ENCODE measurements at places on chromosomes 13 and 19.

DNA sequence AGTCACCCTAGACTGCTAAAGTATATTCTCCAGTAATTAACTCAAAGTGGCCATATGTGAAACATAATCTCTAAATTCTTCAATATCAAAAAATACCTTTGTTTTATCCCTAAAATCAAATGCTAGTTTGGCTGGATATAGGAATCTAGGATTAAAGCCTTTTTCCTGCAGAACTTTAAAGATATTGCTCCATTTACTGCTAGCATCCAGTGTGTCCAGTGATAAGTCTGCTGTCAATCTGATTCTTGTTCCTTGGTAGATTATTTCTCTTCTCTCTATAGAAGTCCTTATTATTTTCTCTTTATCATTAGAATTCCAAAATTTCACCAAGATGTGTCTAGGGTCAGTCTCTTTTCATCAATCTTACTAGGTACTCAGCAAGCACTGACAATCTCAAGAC lies 384.6 kb downstream of the FGF14 start:
- no peak for DNase-seq

- no peak for DNase-seq
These were observed 901.7 kb downstream of the DIAPH3 start for GRCh38 chr13:59261928-59262488.

- no peak for DNase-seq
These were observed 19.5 kb upstream of the ALOX5AP start for GRCh38 chr13:30715837-30716236.

GRCh38 chr19:35120492-35120891 lies 4.9 kb downstream of the FXYD3 start:
- DNase-seq: no peak

GRCh38 chr13:21061029-21061763 lies at the start of gene LATS2:
Gene LATS2, minus strand, starts transcription at chr13:21061586. Its CDS starts 15,560 bp downstream, at chr13:21046026.
- DNase-seq: peak; percentile 89

- DNase-seq: no peak
These were observed 4.4 kb downstream of the HOOK2 start for GRCh38 chr19:12770922-12771321.

GRCh38 chr13:75432045-75432444 lies 49.9 kb downstream of the TBC1D4 start:
- DNase-seq: no peak

DNA sequence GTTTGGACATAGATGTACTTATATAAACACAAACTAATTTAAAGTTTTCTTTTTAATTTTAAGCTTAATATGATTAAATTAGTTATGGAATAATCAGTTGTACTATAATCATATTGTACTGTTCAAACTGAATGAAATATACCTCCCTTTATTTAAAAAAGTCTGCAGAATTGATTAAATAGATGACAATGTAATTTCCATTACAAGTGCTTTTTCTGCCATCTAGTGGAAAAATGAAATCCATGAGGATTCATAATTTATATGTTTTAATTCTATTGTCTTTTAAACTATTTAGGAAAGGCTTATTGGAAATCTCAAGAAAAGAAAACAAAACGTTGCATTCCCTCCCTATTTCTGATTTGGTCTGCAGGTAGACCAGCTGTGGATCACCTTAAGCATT lies 30.9 kb downstream of the MZT1 start:
- no peak for DNase-seq

DNA sequence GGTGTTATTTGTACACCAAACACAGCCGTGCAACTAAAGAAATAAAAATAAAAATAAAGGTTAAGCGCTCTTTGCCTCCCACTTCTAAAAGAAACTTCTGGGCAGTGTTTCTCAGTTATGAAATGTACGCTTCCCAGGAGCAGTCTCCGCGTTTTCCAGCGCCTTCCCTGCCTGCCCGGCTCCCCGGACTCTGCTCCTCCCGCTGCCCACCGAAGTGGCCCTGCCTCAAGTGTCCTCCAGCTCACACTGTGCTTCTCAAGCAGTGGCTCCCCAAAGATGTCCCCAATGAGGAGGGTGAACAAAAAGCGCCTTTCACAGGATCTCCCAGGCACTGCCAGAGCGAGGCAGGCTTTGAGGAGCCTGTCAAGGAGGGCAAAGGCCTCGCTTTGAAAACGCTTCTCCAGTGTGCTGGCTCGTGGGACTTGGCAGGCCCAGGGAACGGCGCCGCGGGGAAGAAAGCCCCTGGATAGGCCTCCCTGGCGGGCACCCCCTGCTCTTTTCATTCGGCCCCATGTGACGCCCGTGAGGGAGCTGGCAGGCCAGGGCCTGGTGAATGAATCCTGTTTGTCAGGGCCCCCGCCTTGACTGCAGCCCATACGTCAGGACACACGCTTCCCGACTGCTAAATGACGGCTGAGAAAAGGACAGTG lies 187.1 kb downstream of the FOXO1 start:
- DNase-seq: no peak

DNA sequence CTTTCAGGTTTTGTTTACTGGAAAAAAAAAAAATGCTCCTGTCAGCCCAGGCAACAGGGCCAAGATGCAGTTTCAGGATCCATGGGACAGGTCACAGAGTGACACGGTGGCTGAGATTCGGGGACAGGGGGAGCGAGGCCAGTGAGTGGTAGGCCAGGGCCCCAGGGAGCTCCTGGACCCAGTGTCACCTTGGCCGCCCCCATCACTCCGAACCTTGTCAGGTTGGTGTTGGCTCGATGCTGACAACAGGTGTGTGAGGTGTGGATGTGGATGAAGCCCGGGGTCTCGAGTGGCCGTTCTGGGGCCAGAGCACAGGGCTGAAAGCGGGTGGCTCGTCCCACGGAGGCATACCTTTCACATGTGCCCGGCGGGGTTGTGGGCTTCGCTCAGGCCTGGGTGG lies 6.1 kb upstream of the UQCR11 start:
- no peak for DNase-seq

DNA sequence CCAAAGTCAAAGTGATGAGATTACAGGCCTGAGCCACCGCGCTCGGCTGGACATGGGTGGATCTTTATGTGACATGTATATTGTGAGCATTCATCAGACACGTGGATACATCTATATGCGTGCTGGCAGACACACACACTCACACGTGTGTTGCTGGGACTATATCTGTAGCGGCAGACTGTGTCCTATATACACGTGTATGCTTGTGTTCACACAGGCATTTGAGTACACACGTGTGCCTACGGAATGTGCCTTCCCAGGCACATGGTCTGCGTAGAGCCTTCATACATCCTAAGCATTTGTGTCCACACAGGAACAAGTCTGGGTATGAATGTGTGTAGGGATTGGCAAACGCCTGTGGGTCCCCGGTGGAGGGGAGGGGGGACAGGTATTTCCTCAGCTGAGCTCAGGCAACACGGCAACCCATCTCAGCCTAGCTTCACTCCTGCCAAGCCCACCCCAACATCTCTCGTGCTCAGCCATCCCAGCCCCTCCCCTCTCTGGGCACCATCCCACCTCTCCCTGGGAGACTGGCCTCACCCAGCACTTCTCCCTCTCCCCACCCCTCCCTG lies 2.6 kb downstream of the UNC13A start:
- no peak for DNase-seq

DNA sequence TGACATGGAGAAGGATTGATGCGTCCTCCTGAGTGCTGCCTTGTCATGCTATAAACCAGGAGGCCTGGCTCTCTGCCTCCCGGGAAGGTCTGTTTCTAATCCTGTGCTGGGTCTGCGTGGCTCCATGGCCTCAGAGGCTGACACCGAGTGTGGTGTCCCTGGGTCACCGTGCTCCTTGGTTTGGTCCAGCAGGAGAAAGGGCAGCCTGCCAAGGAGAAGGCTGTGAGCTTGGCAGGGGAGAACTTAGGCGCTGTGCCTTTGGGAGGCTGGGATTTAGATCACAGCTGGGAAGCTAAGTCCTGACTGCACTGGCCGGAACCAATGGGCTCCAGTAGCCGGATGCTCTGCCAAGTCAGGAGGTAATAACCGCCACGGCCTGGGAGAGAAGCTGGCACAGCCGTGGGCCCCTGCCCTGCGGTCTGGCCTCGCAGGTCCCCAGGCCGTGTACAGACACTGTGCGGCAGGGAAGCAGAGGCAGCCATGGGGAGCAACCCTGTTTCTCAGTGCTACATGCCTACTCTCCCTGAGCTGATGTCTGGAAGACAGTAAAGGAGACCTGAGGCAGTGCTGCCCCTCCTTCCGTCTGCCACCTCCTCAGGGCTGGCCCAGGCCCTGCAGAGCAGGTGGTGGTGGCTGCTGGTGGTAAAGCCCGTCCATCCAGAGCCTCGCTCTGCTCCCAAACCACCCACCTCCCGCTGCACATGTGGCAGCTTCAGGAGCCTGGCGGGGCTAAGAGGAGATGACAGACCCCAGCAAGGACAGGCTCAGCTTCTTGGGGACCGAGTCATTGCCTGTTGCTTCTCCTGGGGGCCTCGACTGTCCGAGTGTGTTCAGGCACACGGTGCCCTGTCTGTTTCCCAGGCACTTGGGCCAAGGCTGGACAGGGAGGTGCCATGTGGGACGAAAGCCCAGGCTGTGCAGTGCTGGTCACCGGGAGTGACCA lies 44.9 kb downstream of the C13orf46 start:
- no peak for DNase-seq

DNA sequence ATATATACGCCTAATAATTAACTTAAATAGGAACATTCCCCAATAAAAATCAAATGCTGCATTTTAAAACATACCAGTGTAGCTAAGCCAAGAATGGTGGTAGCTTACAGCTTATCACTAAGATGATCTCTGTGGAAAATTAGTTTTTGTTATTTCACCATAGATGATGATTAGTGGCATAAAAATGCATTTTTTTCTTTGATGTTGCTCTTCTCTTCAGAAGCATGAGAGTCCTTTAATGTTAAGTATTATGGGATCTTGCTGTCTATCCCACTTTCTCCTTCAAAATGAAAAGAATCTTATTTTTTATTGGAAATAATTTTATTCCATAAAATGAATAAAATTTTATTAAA lies 731.0 kb downstream of the SLITRK1 start:
- no peak for DNase-seq
